Iris pigment epithelial cell (primary cell): ENCODE measurements at places on chromosomes 6 and 20.

DNA sequence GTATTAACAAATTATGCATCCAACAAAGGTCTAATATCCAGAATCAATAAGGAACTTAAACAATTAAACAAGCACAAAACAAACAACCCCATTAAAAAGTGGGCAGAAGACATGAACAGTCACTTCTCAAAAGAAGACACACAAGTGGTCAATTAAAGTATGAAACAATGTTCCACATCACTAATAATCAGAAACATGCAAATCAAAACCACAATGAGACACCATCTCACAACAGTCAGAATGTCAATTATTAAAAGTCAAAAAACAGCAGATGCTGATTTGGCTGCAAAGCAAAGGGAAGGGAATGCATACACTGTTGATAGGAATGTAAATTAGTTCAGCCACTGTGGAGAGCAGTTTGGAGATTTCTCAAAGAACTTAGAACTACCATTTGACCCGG is 129.3 kb downstream of the PFDN4 start:
- no peak for DNase-seq

- no peak for DNase-seq
These were observed 1.4 kb upstream of the LAMA5 start for GRCh38 chr20:62368392-62368975.

DNA sequence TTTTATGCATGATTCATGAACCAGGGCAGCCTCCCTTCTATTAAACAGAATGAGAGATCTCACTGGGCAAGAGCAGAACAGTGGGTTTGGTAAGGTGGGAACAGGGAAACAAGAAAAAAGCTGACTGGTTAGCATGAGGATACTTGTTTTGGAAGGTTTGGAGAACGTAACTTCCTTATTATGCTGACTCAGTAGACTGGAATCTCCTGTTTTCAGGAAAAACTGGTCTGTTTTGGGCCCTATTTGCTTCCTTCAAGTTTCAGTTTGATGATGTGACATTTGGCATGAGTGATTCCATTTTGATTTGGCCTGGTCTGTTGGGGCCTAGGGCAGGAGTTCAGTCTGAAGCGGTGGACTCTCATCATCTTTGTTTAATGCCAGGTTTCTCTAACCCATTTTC is 172.0 kb downstream of the MYLK4 start:
- DNase-seq: peak; percentile 43

DNA sequence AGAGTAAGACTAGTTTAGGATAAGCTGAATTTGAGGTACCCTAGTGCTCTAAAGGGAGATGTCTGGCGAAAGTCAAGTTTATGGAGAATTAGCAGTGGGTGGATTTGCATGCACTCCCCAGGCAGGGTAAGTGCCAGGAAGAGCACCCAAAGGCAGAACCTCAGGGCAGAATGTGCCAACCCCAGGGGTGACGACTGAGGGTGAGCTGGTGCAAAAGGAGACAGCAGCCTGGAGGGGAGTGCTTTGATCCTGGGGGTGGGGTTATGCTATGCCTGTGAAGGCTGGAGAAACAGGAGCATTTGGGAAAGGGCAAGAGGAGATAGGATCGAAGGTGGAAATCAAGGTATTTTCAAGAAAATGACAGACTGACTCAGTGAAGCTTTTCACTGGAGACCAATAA is 208.5 kb upstream of the PDE10A start:
- no peak for DNase-seq

DNA sequence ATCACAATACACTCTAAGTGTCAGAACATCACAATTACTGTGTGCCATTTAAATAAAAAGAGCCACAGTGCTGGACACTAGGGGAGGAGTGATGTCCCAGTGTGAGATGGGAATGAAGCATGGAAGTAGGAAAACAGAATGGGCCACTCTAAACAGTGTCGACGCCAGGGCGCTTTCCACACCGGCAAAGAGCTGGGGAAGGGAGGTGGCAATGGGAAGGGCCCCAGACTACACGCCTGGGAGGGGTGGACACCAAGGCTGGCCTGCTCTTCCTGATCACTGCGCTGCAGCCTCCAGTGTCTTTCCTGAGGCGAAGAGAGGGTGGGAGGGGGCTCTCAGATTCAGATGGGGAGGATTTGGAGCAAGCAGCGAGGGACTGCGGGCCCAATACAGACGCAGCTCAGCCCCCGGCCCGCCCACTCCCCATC is 75.9 kb downstream of the ERMARD start:
- DNase-seq: no peak

GRCh38 chr6:169487579-169488436 is 214.0 kb downstream of the WDR27 start:
- DNase-seq: no peak
